Lower leg skin (tissue), 4 donors: ENCODE measurements at places on chromosomes 6 and 20. TPM values are rescaled to one million over a fixed set of nuclear protein-coding genes. Genes with fewer than 3 reads are reported as not detected.

DNA sequence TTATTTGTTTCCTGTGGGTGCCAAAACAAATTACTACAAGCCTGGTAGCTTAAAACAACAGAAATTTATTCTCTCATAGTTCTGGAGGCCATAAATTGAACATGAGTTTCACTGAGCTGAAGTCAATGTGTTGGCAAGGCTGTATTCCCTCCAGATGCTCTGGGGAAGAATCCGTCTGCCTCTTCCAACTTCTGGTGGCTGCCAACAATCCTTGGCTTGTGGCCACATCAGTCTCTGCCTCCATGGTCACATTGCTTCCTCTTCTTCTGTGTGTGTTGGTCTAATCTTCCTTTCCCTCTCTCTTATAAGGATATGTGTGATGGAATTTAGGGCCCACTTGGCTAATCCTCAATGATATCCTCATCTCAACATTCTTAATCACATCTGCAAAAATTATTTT, 92.8 kb upstream of the EPB41L1 start:
- no peak for DNase-seq

GRCh38 chr6:155586090-155586489, 130.5 kb upstream of the NOX3 start:
- DNase-seq = no peak

DNA sequence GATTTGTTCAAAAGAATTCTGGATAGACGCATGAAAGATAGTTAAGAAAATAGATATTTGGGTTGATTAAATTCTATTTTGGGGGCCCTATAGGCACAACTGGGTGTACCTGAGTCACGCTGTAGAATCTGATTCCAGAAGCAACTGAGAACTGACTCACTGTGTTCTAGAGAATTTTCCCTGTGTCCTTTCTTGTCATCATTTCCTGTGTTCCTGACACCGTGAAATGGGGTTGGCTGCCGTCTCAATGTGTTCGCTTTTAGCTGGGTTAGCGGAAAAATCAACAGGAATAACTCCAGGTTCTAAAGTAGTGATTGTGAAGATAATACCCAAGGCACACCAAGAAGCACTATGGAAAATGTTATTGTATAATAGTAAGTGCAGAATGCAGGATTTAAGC, 5.0 kb downstream of the GCNT2 start:
- DNase-seq = no peak

DNA sequence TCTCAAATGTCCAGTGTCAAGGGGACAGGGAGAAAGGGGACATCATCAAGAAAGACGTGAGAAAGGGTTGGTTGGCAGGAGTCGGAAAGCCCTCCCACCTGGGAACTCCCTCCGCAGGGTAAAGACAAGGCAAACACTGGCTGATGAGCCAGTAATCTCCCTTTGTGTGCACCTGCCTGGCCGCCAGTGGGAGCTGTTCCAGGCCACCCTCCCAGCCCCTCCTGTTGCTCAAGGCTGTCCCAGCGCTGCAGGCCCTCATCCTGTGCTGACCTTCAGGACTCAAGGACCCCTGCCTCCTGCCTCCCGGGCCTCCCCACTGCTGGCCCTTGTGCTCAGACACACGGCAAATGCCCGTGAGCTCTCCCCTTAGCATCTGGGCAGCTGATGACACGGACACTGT, 7.4 kb downstream of the FRMD1 start:
- DNase-seq = no peak

GRCh38 chr6:16129623-16130401, 926 bp downstream of the MYLIP start:
- DNase-seq = peak; percentile 40

DNA sequence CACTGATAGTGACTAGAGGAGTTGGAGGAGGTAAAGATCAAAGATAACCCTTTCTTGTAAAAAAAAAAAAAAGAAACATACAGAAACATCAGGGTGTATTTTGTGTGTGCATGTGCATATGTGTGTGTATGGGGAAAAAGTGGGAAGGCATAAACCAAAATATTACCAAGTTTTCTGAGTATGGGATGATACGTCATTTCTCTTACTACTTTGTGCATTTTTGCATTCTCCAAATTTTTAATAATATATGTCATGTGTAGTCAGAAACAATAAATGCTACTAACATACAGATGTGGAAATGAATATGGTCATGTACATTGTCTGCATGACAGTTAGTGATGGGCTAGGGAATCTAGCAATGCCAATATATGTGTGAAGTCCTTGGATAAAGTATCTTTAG, 161.1 kb downstream of the SASH1 start:
- DNase-seq = no peak

GRCh38 chr6:32589596-32590449, at the start of gene HLA-DRB1:
TSS of gene HLA-DRB1 (minus strand) at chr6:32589848. CDS start at chr6:32589742, 106 bp downstream.
- no peak for DNase-seq

- DNase-seq = no peak
These were observed 95.0 kb upstream of the FAM184A start for GRCh38 chr6:119173249-119174084.

GRCh38 chr6:150006961-150007464, 18.3 kb downstream of the RAET1L start:
- DNase-seq = no peak

DNA sequence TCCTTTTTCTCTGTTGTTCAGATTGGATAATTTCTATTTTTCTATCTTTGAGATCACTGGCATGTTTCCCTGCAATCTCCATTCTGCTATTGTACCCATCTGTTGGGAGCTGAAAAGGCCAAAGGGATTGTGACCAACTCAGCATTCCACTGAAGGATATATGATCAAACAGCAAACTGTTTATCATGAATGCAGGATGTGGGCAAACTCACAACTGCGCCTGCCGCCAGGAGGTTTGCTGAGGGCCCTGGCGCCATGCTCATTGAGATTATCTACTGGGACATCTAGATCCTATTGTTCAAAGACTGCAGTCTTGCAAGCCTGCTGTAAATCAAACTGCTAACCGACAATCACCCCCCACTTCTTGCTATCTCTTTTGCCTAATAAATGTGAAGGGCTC, 3.8 kb upstream of the FKBP1A start:
- DNase-seq = no peak

The SLC35A1 gene
- 29.0 TPM for total RNA-seq

The GRM4 gene
- total RNA-seq = not detected
